ENCODE measurements at places on chromosomes 6 and 20. TPM values are rescaled to one million over a fixed set of nuclear protein-coding genes. Genes with fewer than 3 reads are reported as not detected.

Gene LINC00237
- total RNA-seq = not detected

Gene OPRM1
- not detected for total RNA-seq

Gene C2
- 0.46 TPM for total RNA-seq

Gene SGK2
- 7.2 TPM for total RNA-seq

Gene PMEPA1
- total RNA-seq = 270 TPM
